NCI-H69 (cell line): ENCODE measurements at places on chromosomes 13 and 19.

GRCh38 chr13:68535329-68535728 lies 1305.2 kb upstream of the PCDH9 start:
- DNase-seq, result no peak

DNA sequence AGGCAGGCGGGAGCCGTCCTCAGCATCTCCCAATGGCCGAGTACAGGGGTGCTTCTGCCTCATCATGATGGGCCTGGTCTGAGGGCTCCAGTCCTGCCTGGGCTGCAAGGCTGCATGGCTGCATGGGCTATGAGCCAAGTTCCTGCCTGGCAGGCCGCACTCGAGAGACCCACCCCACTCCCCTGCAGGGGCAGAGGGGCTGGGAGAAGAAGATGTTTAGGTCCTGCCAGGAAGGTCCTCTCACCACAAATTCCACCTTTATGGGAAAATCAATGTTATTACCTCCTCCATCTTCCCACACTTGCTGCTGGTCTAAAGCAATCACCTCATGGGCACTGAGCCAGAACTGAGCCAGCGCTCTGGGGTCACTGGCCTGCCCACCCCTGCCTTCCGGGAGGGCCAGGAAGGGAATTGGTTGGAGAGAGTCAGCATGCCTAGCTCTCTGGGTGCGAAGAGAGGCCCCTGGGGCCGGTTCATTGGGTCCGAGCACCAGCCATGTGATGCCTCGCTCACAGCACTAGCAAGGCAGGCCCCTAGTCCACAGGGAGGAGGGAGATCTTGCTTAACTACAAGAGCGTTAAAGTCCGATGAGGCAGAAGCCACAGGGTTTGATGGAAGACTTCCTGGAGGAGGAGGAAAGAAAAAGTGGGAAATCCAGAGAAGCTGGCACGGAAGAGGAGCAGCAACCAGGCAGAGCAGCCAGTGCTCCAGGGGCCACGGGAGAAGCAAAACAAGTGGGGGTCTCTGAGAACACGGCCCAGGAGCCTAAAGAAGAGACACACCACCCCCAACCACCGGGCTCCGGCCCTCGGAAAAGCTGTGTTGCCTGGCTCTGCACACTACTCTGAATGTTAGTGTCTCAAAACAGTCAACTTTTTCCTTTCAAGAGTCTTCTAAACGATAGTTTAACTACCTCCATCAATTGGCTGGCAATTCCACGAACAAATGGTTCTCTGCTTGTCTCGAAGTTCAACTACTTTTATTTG lies 63.1 kb downstream of the CEBPG start:
- peak; percentile 11 for DNase-seq

DNA sequence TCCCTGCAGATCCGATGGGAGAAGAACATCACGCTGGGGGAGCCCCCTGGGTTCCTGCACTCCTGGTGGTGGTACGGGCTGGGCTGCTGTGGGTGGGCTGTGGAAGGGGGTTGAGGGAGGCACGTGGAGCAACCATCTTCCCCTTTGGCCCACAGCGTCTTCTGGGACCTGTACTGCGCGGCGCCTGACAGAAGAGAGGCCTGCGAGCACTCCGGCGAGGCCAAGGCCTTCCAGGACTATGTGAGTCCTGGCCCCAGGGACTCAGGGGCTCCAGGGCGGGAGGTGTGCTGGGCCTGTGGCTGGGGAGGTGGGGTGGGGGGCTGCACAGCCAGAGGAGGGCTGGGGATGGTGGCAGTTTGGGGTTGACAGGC lies 8.5 kb downstream of the SSBP4 start:
- DNase-seq, result no peak

- DNase-seq, result no peak
Measured at GRCh38 chr13:81283561-81283960, 942.6 kb upstream of the SPRY2 start.

- DNase-seq, result no peak
Measured at GRCh38 chr13:22144806-22145205, 473.9 kb downstream of the FGF9 start.

DNA sequence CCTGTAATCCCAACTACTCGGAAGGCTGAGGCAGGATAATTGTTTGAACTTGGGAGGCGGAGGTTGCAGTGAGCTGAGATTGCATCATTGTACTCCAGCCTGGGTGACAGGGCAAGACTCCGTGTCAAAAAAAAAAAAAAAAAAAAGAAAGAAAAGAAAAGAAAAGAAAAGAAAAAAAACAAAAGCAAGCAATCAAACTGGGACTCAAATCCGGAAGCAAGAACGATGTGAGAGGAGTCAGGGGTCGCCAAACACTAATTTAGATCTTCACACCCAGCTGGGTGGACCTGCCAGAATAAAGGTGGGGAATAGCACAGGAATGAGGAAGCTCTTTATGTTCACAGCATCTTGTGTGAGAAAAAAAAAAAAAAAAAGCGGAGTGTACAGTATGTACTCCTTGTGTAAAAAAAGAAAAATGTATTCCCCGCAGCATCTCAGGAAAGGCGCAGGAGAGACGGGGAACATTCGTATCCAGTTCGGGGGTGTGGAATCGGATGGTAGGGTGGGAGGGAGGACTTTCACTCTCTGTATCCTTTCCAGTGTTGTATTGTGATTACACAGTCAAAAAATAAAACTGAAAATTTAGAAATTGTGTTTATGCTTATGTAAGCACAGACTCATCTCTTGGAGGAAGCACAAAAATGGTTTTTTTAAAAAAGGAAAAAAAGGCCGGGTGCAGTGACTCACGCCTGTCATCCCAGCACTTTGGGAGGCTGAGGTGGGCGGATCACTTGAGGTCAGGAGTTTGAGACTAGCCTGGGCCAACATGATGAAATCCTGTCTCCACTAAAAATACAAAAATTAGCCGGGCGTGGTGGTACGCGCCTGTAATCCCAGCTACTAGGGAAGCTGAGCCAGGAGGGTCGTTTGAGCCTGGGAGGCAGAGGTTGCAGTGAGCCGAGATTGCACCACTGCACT lies 7.6 kb downstream of the DNAJB1 start:
- DNase-seq, result no peak

DNA sequence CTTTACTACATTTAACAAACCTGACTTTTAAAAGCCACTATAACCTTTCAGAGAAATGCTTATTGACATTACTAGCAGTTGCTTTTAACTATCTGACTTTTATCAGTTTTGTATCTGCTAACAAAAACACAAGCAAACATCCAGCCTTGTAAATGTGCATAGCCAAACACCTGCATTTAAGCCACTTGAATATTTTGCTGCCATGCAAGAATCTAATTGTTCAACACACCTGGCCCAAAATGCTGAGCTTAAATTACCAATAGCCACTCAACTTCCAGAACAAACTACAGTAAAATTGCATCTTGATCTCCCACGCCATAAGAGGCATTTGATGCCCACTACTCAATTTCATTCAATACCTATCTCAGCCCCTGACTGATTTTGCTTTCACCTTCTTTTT lies 9.3 kb downstream of the ZIC5 start:
- peak; percentile 58 for DNase-seq

DNA sequence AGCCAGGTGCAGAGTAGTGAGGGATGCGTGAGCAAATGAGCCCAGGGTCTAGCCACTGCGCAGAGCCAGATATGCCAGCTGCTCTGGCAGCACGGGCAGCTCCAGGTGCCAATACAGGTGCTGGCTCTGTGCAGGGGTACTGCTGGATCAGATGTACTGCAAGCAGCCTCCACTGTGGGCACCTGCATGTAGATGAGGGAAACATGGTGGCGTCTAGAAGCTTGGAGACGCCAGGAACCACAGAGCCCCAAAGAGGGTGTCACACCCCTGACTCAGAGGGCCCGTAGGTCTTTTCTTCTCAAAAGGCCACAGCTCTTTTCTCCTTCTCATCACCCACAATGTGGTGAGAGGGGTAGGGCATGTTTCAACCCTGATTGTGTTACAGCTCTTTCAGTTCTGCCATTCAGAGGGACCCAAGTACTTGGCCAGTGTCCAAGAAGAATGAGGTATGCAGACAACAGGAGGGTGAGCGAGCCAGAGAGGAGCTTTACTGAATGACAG lies 244.4 kb upstream of the SLITRK1 start:
- DNase-seq, result peak; percentile 81

DNA sequence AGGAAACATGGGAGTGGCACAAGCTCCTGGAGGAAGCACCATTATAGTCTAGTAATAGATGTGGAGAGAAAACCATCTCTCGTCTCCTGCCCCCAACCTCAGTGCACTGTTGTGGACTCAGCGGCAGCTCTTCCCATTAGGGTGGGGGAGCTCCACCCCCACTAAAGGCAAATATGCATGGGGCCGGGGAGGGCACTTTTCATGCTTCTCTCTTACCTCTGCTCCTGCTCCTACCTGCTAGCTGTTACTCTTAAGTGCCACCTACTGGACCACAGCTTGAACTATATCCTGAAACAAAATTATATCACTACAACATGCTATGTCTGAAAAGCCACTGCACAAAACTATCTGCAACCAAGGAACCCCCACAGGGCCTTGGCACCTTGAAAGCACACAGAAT lies 112.6 kb upstream of the DACH1 start:
- DNase-seq, result peak; percentile 89

- DNase-seq, result no peak
Measured at GRCh38 chr13:38856065-38856464, 134.6 kb downstream of the STOML3 start.

GRCh38 chr13:41416276-41416675 lies 41.1 kb upstream of the RGCC start:
- no peak for DNase-seq

DNA sequence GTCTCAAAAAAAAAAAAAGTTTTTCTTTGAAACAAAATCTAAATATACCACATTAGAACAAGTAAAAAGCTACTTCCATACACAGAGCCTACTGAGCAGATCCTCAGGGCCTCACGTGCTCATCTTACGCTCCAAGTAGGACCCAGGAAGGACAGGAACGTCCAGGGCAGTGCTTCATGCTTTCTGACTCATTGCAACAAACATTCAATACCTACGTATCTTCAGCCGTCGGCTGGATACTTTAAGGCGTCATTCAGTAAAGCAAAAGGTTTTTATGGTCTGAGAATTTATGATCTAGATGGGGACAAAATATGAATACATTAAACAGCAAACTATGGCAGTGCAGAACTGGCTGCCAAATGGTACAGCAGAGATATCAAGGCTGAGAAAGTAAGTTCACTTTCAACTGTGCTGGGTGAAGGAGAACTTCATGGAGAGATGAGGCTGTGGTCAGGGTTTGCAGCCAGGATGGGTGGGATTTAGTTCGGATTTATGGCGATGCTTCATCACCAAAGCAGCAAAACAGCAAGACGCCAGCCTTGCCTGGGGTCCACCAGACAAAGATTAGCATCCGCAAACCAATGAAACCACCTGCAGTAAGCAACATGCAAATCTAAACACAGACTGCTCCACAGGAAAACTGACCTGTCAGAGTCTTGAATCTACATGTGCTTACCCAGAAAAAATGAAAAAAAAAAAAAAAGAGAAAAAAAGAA lies 20.5 kb downstream of the CARS2 start:
- no peak for DNase-seq

DNA sequence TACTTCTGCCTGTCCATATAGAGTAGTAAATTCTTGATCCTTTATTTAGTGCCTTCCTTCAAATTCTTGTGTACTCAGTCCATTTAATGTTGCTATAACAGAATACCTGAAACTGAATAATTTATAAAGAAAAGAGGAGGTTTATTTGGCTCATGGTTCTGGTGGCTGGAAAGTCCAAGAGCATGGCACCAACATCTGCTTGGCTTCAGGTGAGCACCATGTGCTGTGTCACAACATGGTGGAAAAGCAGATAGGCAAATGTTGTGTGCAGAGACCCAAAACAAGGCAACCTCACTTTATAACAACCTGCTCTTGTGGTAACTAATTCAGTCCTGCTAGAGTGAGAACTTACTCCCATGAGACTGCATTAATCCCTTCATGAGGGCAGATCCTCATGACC lies 195.3 kb downstream of the LMO7 start:
- DNase-seq, result no peak

GRCh38 chr19:47720669-47721422 lies 7.6 kb downstream of the EHD2 start:
- DNase-seq, result no peak

- peak; percentile 41 for DNase-seq
Measured at GRCh38 chr19:13082192-13083007, 20.3 kb downstream of the LYL1 start.

DNA sequence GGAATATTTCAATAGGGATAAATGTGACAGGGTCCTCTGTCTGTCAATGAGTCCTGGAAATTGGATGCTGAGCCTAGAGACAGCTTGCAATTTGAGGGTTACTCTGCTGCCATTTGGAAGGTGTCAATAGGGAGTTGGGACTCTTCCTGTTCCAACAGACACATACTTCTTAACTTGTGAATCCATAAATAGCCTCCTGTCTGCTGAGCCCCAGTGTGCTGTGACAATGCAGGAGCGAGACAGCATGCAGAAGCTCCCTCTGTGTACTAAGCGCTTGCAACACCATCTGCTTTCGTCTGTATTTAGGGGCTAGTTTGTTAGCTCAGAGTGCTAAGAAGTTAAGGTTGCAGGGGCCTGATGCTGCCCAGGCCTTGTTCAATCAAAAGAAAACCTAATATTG lies 58.5 kb upstream of the GPR12 start:
- no peak for DNase-seq

DNA sequence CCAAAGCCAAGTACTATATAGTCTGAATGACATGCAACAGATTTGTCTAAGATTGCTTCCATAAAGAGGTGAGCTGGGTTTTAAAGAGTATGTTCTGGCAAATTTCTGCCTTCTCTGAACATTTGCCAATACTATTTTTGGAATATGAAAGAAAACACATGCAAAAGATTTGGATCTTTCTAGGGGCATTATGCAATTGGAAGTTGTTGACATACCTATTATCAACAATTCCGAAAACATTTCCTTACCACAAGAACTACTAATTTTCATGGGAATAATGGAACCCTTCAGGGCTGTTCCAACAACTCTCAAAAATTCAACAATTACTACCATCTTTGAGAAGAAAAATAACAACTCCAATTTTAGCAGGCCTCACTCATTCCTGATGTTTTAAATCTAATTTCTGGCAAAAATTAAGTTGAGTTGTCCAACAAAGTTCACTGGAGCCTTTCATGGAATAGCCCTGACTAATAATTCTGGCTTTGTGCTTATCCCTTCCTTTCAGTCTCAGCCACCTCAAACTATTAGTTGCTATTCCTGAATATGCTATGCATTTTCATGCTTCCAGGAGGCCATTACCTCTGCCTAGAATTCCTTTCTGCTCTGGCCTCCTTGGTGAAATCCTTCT lies 250.0 kb downstream of the RGCC start:
- DNase-seq, result no peak

DNA sequence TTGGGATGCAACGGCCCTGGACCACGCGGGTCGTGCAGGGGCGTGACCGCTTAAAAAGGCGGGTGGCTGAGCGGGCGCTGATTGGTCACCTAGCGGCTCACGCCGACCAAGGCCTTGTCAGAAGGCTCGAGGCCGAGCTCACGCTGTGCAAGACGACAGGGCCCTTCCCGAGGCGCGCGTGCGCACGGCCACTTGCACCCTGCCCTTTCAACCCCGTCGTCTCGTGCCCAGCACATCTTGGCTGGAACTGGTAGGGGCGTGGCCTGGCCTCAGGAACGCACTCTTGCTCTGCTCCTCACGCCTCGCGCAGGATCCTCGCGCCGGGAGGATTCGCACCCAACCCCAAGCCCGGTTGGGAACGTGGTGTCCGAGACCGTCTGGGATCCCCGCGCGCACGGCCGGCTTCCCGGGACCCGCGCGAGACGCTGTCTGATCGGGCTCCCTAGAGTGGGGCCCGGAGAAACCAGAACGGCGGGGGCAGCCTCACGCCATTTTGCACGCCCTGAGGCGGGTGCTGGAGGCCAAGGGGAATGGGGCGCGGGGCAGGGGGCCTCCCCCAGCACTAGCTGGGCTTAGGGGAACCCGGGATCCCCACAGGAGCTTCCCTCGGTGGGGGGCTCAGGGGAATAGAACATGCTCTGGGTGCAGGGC lies at the start of gene MEIOSIN:
MEIOSIN (plus strand) TSS at position 280 of the 651 bp plus-strand sequence. CDS start 1,938 bp downstream, outside the sequence.
- DNase-seq, result peak; percentile 15

GRCh38 chr13:47005756-47006414 lies 109.0 kb upstream of the HTR2A start:
- no peak for DNase-seq

- DNase-seq, result peak; percentile 70
Measured at GRCh38 chr13:112747256-112747655, 57.4 kb downstream of the ATP11A start.
